ENCODE measurements at places on chromosomes 16 and 17. TPM values are rescaled to one million over a fixed set of nuclear protein-coding genes. Genes with fewer than 3 reads are reported as not detected.

The ERI2 gene
- 25.2 TPM for total RNA-seq

The ZNF469 gene
- total RNA-seq, result 2.9 TPM

The CSH2 gene
- total RNA-seq, result not detected

The HAS3 gene
- under 0.01 TPM for total RNA-seq

The C16orf89 gene
- total RNA-seq, result not detected

The DUSP3 gene
- total RNA-seq, result 55.1 TPM

The GGT6 gene
- not detected for total RNA-seq

The KRTAP9-7 gene
- not detected for total RNA-seq

The OR1F1 gene
- not detected for total RNA-seq

The ZDHHC7 gene
- 78.6 TPM for total RNA-seq

The NLRC5 gene
- total RNA-seq, result 43.4 TPM
